Activated naive CD8-positive, alpha-beta T cell treated with anti-CD3 and anti-CD28 coated beads for 36 hours (primary cell): ENCODE measurements at places on chromosomes 16 and 17. TPM values are rescaled to one million over a fixed set of nuclear protein-coding genes. Genes with fewer than 3 reads are reported as not detected.

- DNase-seq = no peak
Measured at GRCh38 chr17:19250421-19251173, 13.4 kb downstream of the EPN2 start.

DNA sequence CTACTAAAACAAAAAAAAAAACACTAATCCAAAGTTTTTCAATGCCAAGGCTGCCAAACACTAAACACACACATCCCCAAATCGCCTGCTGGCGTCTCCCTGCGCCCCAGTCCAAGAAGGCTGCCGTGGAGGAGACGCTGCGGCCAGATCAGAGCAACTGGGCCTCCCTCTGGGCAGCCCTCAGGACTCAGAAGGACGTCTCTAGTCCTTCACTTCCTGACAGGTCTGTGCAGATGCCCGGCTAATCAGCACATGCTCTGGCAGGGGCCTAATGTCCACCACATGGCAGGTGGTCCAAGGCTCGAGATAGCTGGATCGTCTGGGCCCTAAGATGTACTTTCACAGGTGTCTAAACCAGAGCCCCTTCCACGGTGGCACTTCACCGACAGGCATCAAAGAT, 2.7 kb downstream of the SLC38A10 start:
- no peak for DNase-seq

GRCh38 chr17:50209472-50210239, 8.2 kb upstream of the COL1A1 start:
- no peak for DNase-seq

GRCh38 chr17:75983501-75984181, 4.6 kb downstream of the TEN1 start:
- no peak for DNase-seq

DNA sequence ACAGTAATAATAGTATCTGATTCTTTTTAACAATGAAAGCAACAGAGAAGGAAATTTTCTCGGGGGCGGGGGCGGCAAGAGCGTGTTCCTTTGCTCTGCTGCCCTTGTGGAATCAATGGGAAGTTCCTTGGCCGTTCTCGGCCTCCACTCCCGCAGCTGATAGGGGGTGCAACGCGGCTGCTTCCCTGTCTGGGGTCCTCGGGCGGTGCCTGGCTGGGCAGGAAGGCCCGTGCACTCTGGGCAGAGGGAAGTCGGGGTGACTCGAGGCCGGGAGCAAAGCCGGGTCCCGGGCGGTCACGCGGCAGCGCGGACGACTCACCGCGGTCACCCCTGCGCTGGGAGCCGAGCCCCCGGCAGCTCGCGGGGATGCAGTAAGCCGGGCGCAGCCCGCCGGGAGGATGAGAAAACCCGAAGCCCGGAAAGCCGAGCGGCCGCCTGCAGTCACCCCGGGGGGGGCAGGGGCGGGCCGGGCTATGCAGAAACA, 2.5 kb downstream of the TUBB3 start:
- no peak for DNase-seq

GRCh38 chr17:79363552-79364275, 247.1 kb downstream of the RBFOX3 start:
- no peak for DNase-seq

DNA sequence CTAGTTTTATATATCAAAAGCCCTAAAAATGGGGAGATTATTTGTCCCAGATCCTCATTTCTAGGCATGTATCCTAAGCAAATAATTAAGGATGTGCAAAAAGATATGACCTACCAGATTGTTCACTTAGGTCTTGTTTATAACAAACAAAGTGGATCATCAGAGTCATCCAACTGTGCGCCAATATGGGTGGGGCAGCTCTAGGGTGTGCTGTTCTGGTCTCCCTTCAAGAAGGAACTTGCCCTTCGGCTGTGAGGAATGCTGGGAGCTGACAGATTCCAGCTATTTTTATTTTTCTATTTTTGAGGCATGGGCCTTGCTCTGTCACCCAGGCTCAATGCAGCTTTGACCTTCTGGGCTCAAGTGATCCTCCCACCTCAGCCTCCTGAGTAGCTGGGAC, 13.8 kb downstream of the CHP2 start:
- no peak for DNase-seq

Gene KRT17
- total RNA-seq = not detected

DNA sequence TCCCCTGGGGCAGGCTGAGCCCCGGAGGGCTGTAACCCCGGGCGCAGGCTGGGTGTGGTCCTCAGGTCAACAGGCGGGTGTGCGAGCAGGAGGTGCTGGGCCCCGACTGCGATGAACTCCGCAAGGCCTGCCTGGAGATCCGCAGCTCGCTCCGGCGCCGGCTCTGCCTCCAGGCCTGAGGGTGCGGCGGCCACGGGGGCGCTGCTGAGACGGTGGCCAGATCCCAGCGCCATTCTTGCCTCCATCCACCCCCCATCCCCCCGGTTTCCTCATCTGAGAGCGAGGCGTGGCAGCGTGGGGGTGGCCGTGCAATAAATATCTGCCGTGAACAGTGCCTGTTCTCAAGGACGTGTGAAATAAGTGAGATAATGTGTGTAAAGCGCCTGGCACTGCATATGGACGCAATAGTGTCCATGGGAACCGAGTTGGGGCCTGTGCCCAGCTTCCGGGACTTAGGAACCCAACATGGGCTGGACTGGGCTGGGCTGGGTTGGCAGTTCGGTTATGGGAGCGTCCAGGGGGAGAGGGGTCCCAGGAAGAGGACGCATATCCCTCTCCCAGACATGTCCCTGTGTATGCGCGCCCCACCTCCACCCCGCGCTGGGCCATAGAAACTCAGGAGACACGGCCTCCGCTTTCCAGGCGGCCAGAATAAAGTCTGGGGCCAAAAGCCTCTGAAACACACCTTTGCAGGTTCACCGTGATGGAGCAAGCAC, 15.0 kb downstream of the ZNF213 start:
- peak; percentile 79 for DNase-seq

DNA sequence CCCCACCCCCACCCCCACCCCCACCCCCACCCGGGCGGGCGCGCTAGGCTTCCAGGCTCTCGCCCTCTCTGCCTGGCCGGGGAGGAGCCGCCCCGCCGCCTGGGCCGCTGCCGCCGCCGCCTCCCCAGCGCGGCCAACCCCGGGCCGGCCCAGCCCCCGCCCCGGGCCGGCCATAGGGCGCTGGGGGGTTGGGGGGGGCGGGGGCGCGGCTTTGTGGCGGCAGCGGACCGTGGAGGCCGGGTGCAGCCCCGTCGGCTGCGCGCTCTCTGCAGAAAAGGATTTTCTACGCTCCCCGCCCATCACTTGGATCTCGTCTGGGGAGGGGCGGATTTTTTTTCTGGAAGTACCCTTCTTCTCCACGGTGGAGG, 230.9 kb downstream of the MRTFB start:
- peak; percentile 42 for DNase-seq

DNA sequence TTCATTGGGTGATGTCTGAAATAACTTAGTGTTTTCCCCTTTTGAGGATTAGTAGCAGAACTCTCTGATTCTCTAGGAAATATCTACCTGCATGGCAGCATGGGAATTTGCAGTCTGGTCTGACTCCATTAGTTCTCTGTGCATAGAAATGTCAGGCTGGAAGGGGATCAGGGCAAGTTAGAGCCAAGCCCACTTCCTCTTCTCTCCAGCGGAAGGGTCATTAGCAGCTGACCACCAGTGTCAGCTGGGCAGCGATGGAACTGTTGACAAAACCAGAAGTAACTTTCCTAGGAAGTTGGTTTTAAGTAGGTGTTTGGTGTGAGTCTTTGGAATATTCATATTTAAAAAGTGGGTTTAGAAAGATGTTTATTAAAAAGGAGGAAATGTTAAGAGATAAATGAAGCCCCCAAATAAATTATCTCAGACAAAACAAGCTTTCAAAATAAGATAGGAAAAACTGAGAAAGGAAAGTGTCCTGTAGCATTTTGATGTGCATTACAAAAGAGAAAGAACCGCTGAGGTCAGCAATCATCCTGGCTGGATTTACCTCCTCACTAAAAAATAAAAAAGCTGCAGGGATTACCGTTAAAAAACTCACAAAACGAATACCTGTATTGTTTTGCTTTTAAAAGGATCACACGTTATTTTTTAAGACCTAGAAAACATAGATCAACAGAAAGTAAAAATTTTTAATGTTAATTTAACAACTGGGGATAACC, 32.4 kb upstream of the MMD start:
- DNase-seq = no peak

DNA sequence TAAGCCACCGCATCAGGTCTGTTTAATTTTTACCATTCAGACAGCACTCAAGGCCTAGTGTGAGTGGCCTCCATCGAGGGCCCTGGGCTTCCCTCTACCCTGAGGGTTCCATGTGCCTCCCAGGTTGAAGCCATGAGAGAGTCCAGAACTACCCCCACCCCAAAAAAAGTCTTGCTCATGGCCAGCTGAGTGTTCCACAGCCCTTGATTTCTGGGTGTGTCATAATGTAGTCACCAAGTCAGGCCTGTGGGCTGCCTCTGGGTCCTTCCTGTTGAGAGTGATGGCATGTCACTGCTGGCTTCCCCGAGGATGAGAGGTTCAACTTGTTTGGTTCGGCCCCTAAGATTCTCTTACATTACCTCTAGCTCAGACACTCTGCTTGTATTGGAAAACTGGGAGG, 100.6 kb downstream of the PITPNC1 start:
- peak; percentile 68 for DNase-seq

DNA sequence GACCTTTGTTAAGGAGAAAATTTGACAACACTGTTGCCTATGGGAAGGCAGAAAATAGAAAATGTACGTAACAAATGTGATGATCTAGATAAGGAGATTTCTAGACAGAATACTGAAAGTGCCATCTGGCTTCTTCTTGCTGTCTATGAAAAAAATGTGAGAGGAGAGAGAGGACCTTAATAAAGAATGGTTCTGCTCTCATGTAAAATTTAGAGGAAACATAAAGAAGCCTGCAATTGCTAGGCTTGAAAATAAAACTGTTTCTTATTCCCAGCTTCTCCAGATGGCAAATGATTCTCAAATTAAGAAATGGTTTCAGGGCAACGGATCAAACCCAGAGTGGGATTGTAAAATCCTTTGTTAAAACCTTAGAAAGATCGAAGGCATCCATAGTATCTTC, 128.5 kb downstream of the CDK5R1 start:
- no peak for DNase-seq

DNA sequence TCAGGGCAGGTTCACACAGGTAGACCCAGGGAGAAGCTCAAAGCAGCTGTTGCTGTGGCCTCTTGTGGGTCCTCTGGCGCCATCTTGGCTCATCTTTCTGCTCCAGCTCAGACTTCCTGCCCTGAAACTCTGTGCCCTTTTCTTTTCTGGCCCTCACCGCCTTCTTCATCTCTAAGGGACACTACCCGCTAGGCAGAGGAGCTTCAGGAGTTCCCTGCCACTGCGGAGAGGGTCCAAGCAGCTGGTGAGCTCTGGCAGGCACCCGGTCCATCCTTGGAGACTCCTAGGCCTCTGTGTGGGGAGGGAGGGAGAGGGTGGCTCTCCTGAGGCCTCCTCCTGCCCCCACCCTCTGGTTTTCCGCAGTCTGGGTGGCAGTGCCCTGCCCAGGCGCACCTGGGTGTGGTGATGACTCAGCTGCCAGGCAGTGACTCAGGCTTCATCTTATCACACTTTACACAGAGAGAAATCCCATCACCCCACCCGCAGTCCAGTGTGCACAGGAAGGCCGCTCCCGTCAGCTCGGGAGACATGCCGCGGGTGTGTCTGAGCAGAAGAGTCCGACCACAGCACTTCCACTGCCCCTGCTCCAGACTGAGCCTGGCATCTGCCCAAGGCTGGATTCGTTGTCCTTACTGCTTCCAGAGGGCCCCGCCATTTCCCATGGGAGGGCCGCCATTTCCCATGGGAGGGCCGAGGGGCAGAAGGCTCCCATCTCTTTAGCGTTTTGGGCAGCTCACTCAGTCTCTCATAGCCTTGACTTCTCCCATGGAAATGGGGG, 7.3 kb downstream of the NT5C start:
- DNase-seq = peak; percentile 37

GRCh38 chr17:4856937-4857314, 23.8 kb downstream of the MINK1 start:
- no peak for DNase-seq

- DNase-seq = no peak
Measured at GRCh38 chr17:1735418-1735817, 7.3 kb upstream of the SERPINF2 start.

- DNase-seq = peak; percentile 90
Measured at GRCh38 chr17:75250009-75250471, 11.4 kb downstream of the GGA3 start.

- DNase-seq = no peak
Measured at GRCh38 chr17:62566996-62567578, 60.4 kb upstream of the MRC2 start.

DNA sequence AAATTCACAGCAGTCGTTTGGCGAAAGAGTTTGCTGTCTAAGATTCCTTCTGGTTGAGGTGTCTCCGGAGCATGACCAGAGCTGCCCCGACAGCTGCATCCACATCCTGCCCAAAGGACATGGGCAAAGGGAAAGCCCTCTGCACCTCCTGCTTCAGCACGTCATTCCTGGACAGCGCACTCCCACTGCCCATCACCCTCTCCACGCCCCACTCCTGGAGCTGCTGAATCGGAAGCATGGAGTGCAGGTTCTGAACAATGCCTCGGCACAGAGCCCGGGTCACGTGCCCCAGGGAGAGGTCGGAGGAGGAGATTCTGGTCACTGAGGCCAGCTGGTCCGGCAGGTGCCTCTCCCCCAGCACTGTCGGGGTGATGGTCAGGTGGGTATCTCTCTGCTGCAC, 1.3 kb upstream of the TRPV1 start:
- no peak for DNase-seq

DNA sequence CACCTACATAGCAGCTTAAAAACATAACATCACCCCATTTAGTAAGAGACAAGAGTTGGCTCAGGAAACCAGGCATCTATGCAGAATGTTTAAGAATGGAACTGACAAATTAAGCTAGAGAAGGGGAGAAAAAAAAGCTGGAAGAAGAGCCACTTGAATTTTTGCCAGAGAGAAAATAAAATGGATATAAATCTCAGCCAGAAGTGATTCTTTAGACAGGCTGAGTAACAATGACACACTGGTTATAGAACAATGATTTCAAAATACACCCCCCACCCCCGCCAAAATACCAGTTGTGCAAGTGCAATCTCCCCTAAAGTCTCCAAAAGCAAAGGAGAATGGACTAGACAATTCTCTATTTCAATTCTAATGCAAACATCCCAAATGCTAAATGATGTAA, 22.4 kb downstream of the LSM12 start:
- DNase-seq = no peak

DNA sequence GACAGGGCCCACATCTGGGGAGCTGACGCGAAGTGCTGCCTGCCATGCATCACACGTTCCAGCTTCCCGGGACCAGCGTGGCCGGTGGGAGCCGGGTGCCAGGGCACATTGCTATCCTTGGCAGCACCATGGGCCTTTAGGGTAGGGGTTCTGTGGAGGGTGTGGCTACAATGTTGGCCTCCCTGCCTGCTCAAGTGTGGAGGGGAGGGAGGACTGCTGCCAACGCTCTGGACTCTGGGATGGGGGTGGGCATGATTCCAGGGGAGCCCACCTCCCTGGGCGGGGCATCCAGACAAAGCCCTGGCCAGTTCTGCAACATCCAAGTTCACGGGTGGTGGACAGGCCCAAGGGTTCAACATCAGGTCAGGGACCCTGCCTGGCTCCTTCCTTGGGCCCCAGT, 13.9 kb downstream of the GRB7 start:
- no peak for DNase-seq

Gene VWA3A
- total RNA-seq = 0.22 TPM

Gene RNU2-1
- 4,468 TPM for total RNA-seq

GRCh38 chr17:4341616-4341977, 24.9 kb downstream of the UBE2G1 start:
- no peak for DNase-seq
